Neuronal stem cell (in vitro differentiated cells): ENCODE measurements at places on chromosomes 13 and 19.
A peak's percentile ranks its signal among the peaks of the same experiment; 100 is the strongest.

- no peak for DNase-seq
Measured at GRCh38 chr13:40422588-40423235, 243.7 kb downstream of the FOXO1 start.

- DNase-seq: no peak
Measured at GRCh38 chr13:33205804-33206221, 79.7 kb downstream of the STARD13 start.

- no peak for DNase-seq
Measured at GRCh38 chr19:49217382-49217781, 59.8 kb downstream of the TRPM4 start.

GRCh38 chr13:43298816-43299215 lies 275.4 kb downstream of the DNAJC15 start:
- no peak for DNase-seq

GRCh38 chr19:12034198-12034597 lies 1.3 kb downstream of the ZNF433 start:
- no peak for DNase-seq

- DNase-seq: no peak
Measured at GRCh38 chr13:65926750-65927171, 1303.4 kb downstream of the PCDH9 start.

DNA sequence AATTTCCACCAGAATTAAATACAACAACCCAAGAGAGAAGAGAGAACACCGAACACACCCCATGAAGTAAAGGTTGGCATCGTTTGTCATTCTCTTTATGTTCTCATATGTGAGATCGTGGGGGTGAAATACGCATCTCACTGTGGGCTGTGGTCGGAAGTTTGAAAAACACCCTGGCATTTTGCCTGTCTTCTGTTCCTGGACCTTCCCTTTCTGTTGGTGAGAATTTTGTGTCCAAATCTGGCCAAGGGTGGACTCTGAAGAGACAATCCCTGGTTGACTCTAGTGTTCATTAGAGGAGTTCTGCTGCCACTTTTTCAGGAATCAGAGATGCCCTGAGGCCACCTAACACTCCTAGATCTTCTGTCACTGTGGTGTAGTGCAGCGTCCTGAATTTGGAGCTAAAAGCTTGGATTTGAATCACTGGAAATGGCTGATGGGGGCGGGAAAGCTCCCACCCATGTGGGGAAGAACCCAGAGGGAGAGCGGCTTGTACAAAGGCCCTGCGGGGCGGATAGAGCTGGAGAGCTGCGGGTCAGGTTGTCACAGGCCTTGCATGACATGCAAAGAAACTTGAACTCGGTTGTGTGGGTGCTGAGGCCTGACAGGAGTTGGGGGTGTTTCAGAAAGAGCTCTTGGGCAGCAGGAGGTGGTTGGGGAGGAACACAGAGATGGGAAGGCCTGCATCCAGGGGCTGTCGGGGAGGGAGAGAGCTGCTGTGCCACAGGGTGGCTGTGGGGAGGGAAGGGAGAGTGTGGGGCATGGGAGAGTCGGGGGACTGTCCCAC lies 11.1 kb upstream of the SPATA13 start:
- no peak for DNase-seq

- no peak for DNase-seq
Measured at GRCh38 chr13:72853000-72853399, 71.1 kb downstream of the PIBF1 start.

GRCh38 chr13:93446238-93446637 lies 219.6 kb downstream of the GPC6 start:
- no peak for DNase-seq

DNA sequence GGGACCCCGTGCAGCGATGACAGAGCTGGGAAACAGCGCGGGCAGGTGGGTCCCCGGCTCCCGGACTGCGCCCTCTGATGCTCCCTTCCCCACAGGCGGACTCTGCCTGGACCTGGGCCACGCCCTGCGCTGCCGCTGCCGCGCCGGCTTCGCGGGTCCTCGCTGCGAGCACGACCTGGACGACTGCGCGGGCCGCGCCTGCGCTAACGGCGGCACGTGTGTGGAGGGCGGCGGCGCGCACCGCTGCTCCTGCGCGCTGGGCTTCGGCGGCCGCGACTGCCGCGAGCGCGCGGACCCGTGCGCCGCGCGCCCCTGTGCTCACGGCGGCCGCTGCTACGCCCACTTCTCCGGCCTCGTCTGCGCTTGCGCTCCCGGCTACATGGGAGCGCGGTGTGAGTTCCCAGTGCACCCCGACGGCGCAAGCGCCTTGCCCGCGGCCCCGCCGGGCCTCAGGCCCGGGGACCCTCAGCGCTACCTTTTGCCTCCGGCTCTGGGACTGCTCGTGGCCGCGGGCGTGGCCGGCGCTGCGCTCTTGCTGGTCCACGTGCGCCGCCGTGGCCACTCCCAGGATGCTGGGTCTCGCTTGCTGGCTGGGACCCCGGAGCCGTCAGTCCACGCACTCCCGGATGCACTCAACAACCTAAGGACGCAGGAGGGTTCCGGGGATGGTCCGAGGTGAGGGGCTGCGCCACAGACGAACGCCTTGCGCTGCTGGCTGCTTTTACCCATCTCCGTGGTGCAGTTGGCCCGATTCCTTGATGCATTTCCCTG lies 7.8 kb upstream of the SELENOV start:
- peak; percentile 71 for DNase-seq

- DNase-seq: no peak
Measured at GRCh38 chr19:1779574-1779973, 26.3 kb downstream of the ONECUT3 start.

DNA sequence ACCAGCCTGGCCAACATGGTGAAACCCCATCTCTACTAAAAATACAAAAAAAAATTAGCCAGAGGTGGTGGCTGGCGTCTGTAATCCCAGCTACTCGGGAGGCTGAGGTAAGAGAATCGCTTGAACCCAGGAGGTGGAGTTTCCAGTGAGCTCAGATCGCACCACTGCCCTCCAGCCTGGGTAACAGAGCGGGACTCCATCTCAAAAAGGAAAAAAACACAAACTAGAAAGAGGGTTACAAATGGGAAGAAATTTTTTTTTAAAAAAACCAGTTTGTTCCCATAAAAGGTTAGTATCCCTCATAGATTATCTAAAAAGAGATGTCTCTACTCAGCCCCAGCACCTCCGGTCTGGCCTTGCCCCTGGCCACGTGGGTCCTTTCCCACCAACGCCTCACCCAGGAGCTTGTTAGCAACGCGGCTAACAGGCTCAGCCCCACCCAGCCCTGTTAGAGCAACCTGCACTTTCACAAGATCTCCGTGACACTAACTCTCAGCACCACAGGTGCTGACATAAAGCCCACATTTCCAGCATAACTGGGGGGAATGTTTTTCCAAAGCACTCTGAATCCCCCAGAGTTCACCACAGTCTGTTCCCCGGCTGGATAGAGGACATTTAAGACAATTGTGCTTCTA lies 4.3 kb downstream of the DMKN start:
- no peak for DNase-seq

DNA sequence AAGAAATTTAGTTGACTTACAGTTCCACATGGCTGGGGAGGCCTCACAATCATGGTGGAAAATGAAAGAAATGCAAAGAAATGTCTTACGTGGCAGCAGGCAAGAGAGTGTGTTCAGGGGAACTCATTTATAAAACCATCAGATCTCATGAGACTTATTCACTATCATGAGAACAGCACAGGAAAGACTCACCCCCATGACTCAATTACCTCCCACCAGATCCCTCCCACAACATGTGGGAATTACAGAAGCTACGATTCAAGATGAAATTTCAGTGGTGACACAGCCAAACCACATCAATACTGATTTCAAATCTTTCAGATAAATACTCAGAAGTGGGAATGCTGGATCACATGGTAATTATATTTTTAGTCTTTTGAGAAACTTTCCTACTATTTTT lies 1357.9 kb downstream of the SLITRK5 start:
- DNase-seq: no peak

- DNase-seq: peak; percentile 9
Measured at GRCh38 chr13:72808917-72809500, 27.1 kb downstream of the PIBF1 start.

GRCh38 chr13:63516124-63516523 lies 2100.5 kb upstream of the PCDH20 start:
- DNase-seq: no peak

- no peak for DNase-seq
Measured at GRCh38 chr13:64556376-64556775, 2673.8 kb downstream of the PCDH9 start.

DNA sequence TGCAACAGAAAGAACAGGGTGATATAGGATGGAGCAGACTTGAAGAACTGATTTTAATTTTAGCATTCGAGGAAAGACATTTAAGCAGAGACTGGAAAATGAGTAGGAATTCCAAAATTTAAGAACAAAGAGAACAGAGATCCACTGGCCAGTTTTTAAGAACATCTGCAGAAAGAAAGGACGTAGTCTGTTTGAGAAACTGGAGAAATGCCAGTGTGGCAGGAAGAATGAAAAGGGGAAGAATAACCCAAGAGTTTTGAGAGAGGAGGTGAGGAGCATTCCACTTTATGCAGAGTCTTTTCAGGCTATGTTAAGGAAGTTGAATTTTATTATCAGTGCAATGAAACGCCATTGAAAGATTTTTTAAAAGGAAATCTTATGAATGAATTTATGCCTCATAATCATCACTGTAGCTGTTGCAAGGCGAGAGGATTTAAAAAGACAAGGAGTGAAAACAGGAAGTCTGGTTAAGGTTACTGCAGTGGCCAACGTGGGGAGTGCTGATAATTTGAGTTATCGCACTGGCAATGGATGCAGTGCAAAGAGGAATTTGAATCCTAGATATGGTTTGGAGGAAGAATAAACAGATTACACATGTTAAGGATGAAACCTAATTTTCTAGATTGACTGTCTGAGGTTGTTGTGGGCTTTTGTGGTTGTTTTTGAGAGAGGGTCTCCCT lies 253.8 kb downstream of the DACH1 start:
- DNase-seq: no peak

- DNase-seq: no peak
Measured at GRCh38 chr19:12922959-12923358, 3.9 kb upstream of the SYCE2 start.

DNA sequence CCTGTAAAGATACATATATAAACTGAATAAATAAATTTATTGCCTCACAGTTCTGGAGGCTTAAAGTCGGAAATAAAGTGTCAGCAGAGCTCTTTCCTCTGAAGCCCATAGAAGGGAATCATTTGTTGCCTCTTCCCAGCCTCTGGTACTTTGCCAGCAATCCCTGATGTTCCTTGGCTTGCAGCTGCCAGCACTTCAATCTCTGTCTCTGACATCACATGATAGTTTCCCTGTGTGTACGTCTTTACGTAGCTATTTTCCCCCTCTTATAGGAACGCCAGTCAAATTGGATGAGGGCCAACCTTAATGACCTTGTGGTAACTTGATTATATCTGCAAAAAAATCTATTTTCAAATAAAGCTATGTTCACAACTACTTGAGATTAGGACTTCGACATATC lies 250.9 kb downstream of the LIG4 start:
- DNase-seq: no peak

DNA sequence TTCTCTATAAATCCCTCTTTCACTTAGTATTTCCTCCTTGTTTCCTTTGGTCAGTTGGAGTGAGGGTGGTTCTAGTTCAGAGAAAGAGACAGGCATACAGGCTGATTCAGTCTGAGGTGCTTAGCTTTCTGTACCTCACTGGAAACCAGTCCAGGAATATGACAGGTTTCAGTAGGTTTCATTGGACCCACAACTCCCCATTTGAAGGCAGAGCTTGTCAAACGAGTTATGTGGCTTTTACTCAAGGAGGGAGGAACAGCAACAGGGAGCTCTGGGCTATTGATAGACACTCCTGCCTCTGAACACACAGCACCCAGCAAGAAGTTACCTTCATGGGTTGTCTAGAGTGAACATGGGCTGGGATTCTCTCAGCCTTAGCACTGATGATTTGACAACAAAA lies 14.5 kb downstream of the ACTN4 start:
- DNase-seq: no peak

DNA sequence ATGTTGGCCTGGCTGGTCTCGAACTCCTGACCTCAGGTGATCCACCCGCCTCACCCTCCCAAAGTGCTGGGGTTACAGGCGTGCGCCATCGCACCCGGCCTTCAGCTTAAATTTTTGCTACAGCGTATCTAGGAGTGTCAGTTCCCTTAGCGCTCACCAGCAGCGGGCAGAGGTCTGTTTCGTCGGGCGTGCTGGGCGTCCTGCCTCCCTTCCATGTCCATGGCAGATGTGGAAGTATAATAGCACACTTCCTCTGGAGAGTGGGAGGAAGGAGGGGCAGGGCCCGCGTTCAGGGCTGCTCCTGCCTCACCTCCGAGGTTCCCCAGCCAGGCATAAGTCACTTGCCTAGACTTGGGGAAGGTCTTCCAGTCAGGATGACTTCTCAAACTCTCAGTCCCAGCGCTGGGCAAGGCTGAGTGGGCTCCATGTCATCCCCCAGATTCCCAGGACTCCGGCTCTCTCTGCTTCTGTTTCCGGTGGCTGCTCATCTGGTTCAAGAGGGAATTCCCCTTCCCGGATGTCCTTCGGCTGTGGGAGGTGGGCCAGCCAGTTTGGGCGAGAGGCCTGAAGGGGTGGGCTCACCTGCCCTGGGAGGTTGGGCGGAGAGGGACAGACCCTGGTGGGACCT lies 9.5 kb downstream of the IL4I1 start:
- DNase-seq: no peak

GRCh38 chr19:11154683-11155047 lies 917 bp downstream of the SPC24 start:
- DNase-seq: no peak

DNA sequence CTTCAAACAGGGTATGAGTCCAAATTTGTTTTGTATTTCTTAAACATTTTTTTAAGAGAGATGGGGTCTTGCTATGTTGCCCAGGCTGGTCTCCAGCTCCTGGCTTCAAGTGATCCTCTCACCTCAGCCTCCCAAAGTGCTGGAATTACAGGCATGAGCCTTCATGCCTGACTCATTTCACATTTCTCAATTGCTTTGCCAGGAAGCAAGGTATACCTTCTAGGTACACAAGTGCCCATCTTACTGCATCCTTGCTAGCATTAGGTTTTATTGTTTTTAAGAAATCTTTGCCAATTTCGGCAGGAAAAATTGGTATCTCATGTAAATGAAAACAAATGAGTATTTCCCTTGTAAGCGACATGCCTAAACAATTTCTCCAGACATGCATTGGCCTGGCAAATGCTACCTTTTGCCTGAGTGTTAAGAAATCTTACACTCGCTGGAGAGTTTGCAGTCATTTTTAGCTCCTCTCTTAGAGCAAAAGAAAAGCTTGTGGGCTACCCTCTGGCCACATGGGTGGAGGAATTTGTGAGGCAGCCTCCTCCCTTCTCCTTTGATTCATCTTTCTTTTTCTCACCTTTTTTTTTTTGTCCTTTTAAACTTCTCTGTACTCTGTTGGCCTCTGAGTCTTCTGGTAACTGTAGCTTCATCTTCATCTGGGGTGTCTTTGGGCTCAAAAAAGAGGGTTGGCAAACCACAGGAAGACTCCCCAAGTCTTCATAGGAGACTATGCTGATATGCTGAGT lies 33.0 kb downstream of the ACTL9 start:
- no peak for DNase-seq

DNA sequence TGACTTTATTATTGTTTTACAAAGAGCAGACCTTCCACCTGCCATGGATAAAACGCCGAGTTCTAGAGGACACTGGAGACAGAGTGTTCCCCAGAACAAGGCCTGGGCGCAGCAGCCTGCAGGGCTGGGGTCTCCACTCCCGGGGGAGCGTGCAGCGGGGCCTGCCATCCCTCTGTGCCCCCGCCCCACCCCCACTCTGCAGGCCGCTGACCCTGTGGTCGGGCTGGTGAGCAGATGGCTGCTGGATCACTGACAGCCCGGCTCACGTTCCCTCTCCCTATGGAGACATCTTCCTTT lies 8.6 kb upstream of the PTBP1 start:
- DNase-seq: no peak

- DNase-seq: no peak
Measured at GRCh38 chr13:41520016-41520659, 62.8 kb downstream of the RGCC start.

GRCh38 chr13:21124852-21125251 lies 51.5 kb downstream of the SKA3 start:
- no peak for DNase-seq
